ENCODE measurements at places on chromosomes 13 and 19. TPM values are rescaled to one million over a fixed set of nuclear protein-coding genes. Genes with fewer than 3 reads are reported as not detected.

GRCh38 chr13:50999641-51000040, 90.0 kb downstream of the RNASEH2B start:
- DNase-seq, result no peak

DNA sequence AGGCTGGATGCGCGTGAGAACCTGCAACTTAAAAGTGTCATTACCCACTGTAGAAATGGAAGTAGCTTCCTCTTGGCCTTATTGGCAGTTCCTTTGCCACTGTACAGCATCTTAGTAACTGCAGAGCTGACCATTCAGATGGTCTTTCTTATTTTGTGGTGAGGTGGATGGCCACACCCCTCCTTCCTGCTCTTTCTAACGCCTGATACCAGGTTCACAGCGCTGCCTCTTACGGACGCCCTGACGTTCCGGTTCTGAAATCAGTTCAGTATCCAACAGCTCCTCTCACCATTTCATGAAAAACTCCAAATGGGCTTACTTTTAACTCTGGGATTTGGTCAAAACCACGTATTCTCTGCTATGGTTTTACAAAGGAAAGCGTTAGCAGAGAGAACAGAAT, 134.6 kb downstream of the ATP11A start:
- DNase-seq, result no peak

The SMAD9 gene
- polyA plus RNA-seq, result 0.16 TPM

The GIPC3 gene
- 0.01 TPM for polyA plus RNA-seq

DNA sequence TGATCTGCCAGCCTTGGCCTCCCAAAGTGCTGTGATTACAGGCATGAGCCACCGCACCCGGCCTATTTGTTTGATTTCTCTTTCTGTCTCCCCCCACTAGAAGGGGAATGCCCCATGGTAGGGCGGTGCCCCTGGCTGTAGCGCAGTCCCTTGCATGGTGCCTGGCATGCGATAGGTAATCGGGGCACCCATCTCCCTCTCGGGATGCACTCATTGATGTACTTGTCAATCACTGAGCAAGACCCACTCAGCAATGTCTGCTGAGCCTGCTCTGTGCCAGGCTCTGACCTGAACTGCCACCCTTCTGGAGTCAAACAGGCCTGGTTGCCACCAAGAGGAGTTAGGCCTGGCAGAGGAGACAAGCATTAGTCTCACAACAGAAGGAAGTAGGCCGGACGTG, 19.8 kb downstream of the DNM2 start:
- no peak for DNase-seq

The KLK14 gene
- 0.65 TPM for polyA plus RNA-seq

The PLPPR3 gene
- polyA plus RNA-seq, result not detected

DNA sequence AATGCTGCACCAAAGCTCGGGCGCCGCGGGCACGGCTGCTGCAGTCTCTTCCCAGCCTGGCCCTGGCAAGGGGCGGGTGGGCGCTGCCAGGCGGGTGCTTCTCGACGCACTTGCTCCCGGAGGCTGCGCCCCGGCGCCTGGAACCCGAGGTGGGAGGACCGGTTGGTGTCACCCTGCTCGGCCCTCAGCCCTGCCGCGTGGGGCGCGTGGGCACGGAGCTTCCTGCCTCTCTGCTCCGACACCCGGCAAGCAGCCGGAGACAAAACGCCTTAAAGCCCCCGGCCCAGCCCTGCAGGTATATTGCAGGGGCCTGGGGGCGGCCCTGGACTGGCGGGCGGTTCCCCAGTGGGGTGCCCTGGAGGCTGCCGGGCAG, 34.7 kb downstream of the BTBD2 start:
- DNase-seq, result no peak

DNA sequence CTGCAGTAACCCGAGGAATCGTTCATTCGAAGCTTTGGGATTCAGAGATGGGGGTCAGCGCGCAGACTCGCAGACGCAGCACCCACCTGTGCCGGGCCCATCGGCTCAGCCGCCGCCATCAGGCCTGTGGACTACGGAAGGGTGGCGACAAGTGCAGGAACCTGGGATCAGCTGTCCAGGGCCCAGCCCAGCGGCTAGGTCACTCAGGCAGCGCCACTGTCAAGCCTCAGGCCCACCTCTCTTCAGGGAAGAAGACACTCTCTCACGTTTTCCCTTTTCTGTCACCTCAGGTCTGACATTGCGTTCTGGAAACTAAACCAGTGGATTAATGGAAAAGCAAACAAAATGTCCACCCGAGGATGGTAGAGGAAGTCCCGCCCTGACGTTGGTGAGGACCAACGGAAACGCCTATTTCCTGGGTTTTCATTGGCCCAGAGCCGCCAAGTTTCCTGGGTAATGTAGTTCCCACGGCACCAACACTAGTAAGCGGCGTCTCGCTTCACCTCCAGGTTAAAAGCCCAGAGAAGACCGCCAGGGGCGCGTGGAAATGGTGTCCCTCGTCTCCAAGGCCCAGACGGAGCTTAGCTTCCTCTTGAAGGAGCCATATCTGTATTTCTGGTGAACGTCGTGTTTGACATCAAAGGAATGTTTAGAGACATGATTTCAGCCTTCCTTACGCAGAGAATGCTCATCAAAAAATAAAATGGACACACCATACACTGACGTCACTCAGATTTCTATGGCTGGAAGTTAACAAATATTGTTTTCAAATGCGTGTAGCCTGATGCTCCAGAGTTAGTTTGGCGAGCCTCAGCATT, at the start of gene ZNF772:
ZNF772 (minus strand) TSS at position 376 of the 818 bp plus-strand sequence; CDS start at position 119, 257 bp downstream.
- DNase-seq, result peak; percentile 91

DNA sequence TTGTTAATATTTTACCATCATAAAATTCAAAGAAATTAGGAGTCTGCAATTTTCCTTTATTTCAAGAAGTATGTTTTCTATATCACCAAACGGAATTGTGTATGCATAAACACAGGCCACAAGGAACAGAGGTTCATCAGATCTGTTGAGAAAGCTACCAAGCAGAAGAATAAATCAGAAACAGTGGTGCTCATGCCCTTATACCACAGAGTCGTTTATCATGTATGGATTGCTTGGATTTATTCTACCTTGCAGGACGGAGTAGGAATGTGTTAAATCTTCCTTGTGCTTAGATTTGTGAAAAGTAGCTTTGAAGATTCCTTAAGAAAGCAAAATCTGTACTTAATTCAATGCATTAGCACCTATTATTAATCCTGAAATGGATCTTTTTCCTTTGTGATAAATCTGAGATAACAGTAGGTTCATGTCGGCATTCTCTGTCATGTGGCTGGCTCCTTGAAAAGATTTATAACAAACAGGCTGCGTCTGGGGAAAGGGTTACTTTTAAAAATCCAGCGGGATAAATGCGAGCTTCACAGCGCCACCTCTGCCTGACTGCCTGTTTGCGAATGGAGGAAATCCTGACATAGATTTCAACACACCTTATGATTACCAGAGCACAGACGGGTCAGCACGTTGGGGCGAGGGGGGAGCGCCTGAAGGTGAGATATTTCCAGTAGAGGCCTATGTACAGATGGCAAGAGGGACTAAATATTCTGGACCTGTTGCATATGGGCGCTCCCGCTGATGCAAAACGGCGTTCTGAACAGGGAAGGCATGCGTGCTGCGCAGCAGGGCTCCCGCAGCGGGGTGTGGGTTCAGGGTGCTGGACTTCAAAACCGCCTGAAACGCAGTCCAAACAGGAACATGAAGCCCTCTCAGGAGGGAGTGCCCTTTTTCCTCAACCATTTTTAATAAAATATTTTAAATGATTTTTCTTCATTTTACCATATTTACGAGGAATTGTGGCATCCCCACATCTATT, 445.5 kb upstream of the SGCG start:
- no peak for DNase-seq

- DNase-seq, result no peak
Measured at GRCh38 chr19:18488838-18489626, 32.8 kb downstream of the ELL start.

- no peak for DNase-seq
Measured at GRCh38 chr19:1482361-1483130, 3.5 kb upstream of the C19orf25 start.

- no peak for DNase-seq
Measured at GRCh38 chr19:15748239-15748638, 10.5 kb downstream of the OR10H3 start.

DNA sequence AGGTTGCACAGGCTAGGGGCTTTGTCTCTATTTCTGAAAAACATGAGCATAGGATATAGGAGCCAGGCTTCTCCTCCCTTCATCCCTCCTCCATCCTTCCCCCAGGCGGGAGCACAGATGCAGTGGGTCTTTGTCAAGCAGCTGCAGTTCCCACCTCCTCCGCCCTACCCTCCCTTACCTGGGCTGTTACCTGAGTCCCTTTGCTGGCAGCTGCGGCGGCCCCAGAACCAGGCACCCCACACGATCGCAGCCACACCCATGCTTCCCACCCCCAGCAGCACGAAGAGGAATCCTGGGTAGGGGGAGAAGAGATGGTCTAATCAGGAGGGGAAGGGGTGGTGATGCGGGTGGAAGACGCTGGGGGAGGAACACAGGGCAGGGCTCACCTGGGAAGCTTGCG, 7.8 kb downstream of the TMIGD2 start:
- DNase-seq, result no peak

DNA sequence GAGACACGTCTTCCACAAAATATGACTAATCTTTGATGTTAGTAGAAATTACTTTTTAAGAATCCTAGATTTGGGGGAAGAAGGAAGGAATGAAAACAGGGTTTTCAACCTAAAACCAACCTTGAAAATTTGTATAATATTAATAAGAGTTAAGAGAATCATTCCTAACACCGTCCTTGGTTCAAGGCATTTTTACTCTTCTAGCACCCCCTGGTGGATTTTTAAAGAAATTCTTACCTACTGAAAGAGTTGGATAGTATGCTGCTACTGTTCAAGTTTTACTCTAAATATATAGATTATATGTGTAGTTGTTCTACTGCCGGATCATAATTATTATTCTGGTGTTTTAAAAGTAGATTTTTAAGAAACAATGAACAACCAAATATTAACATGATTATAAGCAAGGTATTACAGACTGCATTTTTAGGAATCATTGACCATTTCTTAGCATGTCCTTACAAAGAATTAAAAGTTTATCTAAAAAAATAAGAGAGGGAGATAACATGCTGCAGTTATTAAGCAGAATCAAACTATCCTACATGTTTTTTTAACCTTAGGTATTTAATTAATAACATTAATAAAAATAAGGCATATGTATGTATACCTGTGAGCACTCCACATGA, 7.4 kb upstream of the SLITRK6 start:
- DNase-seq, result peak; percentile 21

The ZNF546 gene
- 0.32 TPM for polyA plus RNA-seq

- peak; percentile 58 for DNase-seq
Measured at GRCh38 chr19:42253245-42254088, 1.5 kb downstream of the ERF start.

The HCN2 gene
- polyA plus RNA-seq, result 0.35 TPM

GRCh38 chr19:41691268-41691970, 3.3 kb upstream of the CEACAM7 start:
- no peak for DNase-seq

- peak; percentile 100 for DNase-seq
Measured at GRCh38 chr19:4694211-4694987, 24.3 kb upstream of the MYDGF start.

DNA sequence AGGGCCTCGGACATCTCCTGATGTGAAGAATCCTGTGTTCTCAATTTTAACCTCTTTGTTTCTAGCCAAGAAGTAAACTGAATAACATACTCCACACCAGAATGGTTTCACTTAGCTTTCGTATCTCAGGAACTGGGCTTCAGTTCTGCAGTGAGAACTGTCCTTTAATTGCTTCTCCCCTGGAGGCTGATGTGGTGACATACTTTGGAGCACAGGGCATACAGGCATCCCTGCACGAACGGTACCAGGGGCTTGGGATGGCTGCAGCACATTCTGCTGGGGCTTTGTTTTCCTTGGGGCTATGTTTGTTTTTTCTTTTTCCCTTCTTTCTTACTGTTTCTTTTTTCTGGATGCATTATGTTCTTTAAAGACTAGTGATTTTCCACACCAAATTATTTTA, 230.5 kb downstream of the TM9SF2 start:
- DNase-seq, result no peak

GRCh38 chr13:103130681-103131210, 64.5 kb upstream of the SLC10A2 start:
- DNase-seq, result peak; percentile 65

DNA sequence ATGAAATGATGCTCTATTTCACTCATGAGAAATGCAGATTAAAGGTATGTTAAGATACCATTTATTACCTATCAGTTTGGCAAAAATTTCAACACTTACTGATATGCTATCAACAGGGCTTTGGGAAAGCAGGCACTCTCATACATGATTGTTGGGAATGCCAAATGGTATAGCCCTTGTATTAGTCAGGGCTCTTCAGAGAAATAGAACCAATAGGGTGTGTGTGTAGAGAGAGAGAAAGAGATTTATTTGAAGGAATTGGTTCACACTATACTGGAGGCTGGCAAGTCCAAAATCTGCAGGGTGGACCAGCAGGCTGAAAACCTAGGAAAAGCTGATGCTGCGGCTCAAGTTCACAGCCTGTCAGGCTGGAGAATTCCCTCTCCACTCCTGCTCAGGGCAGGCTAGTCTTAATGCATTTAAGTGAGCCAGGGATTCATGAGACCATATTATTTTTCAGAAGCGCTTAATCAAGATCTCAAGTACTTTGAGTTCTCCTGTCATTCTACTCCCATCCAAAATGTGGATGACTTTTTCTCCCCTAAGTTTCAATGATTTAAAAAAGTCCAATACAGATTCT, 72.4 kb downstream of the NHLRC3 start:
- no peak for DNase-seq

DNA sequence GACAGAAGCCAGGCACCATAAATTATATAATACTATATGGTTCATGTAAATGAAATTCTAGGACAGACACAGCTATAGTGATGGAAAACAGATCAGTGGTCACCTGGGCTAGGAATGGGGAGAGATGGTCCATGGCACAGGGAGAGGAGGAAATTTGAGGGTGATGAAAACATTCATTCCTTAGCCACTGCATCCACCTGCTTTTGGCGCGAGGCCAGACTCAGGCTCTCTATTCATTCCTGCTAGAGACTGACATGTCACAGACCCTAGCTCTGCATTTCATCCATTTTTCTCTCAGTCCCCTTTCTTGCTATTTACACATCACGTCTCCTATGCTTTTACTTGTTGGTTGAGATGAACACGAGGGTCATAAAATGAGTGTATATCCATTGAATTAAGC, 628.3 kb upstream of the SLC10A2 start:
- DNase-seq, result no peak
